GM12878 (cell line): ENCODE measurements at places on chromosomes 7 and 10. TPM values are rescaled to one million over a fixed set of nuclear protein-coding genes. Genes with fewer than 3 reads are reported as not detected.

Gene SCIN
- total RNA-seq: 0.80 and 2.1 TPM in 2 replicates

Gene SNCG
- 0.33 and 0.35 TPM in 2 replicates for total RNA-seq

Gene ELN
- 0.08 and 0.19 TPM in 2 replicates for total RNA-seq

Gene RAPGEF5
- 4.0 and 4.3 TPM in 2 replicates for total RNA-seq

Gene RELN
- 0.11 and 0.21 TPM in 2 replicates for total RNA-seq

Gene PIK3CG
- 7.1 and 8.0 TPM in 2 replicates for total RNA-seq
